Neural progenitor cell (in vitro differentiated cells): ENCODE measurements at places on chromosomes 7 and 10. TPM values are rescaled to one million over a fixed set of nuclear protein-coding genes. Genes with fewer than 3 reads are reported as not detected.

Gene KIAA1217
- 13.1 and 14.6 TPM in 2 replicates for total RNA-seq

Gene NPC1L1
- total RNA-seq, result 0.09 TPM in 1 of 2 replicates, not detected in the other

Gene RPA3
- total RNA-seq, result 67.4 and 128 TPM in 2 replicates

Gene EBLN1
- total RNA-seq, result not detected in 2 replicates

Gene VENTX
- 1.0 TPM in 1 of 2 replicates, not detected in the other for total RNA-seq

Gene IMPDH1
- total RNA-seq, result 17.0 and 30.8 TPM in 2 replicates

Gene UBE3C
- total RNA-seq, result 59.3 and 65.9 TPM in 2 replicates

Gene CNPY1
- total RNA-seq, result not detected in 2 replicates

Gene PRSS37
- total RNA-seq, result not detected in 2 replicates
